ENCODE measurements at places on chromosomes 2 and 18. TPM values are rescaled to one million over a fixed set of nuclear protein-coding genes. Genes with fewer than 3 reads are reported as not detected.

Gene CTDSP1
- 46.4 TPM for total RNA-seq

DNA sequence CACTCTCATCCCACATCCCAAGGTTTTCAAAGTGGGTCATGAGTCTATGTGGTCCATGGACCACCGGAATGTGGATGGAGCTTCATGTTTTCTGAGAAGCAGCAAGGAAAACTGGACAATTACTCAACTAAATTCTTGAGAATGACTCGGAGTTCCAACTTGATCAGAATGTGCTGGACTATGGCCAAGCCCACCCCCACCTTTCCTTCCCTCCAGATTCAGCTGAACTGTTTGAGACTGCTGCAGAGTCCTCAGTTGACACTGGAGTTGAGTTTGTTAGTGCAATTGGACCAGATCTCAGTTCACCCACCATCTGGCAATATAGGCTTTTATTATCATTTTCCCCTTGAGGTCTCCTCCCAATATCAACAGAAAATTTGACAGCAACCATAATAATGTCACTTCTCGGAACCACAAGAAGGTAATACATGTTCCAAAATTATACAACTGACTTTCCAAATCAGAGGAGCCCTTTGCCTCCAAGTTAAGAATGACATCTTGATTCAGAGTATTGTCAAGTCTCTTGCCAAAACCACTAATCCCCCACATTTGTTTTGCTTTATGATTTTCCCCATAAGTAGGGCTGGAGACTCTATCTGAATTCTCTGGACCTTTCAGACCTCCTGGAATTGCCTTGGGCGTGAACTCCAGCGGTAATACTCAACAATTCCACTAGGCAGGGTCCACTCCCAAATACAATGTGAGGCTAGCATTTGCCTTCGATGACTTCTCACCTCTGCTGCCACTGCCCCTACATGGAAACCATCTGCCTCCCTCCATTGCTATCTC, 8.8 kb downstream of the COL4A4 start:
- no peak for DNase-seq
- no peak overlapping the region for H3K4me3 ChIP-seq
- H3K27ac ChIP-seq, result no peak overlapping the region
- H3K27me3 ChIP-seq, result peaks cover 40% of the 10 kb centered on the region
- H3K36me3 ChIP-seq, result peaks cover 2% of the 10 kb centered on the region
- no peaks in the 10 kb centered on the region for H3K4me1 ChIP-seq

DNA sequence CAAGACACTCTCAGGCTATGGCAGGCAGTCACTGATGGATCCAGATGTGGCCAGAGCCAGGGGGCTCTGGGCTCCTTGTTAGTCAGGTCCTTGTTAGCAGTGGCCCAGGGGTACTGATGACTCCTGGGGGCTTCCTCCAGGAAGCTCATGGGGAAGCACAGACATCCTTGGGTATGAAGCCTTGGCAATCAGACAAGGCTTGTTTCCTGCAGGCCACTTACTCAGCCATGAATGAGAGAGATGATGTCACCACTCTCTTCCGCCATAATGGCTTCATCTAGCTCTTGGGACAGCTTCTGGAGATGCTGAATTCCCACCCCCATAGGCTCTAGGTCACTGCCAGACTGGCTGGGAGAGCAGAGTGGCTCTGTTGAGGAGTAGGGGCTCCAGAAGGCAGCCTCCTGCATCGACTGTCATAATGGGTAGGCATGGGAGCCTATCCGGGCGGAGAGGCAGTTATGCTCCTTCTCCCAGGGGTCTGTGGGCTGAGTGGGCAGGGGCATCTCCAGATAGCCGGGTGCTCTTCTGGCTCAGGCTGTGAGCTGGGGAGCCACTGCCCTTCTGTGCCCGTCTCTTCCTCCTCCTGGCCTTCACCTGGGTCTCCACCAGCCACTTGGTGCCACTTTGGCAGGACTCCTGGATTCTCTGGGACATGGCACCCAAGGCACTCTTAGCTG, 40.2 kb upstream of the BMPR2 start:
- H3K4me3 ChIP-seq, result no peak overlapping the region

Gene REG3A
- not detected for total RNA-seq

GRCh38 chr2:149175956-149176355, 137.5 kb downstream of the LYPD6B start:
- H3K27ac ChIP-seq, result no peak overlapping the region
- DNase-seq, result no peak
- H3K36me3 ChIP-seq, result no peaks in the 10 kb centered on the region
- no peaks in the 10 kb centered on the region for H3K27me3 ChIP-seq
- H3K4me1 ChIP-seq, result peaks cover 8% of the 10 kb centered on the region

Gene SIX3
- not detected for total RNA-seq

- H3K27ac ChIP-seq, result no peak overlapping the region
- H3K27me3 ChIP-seq, result peaks cover 4% of the 10 kb centered on the region
- no peak for DNase-seq
Observed at GRCh38 chr2:67008155-67008554, 389.0 kb upstream of the ETAA1 start.

DNA sequence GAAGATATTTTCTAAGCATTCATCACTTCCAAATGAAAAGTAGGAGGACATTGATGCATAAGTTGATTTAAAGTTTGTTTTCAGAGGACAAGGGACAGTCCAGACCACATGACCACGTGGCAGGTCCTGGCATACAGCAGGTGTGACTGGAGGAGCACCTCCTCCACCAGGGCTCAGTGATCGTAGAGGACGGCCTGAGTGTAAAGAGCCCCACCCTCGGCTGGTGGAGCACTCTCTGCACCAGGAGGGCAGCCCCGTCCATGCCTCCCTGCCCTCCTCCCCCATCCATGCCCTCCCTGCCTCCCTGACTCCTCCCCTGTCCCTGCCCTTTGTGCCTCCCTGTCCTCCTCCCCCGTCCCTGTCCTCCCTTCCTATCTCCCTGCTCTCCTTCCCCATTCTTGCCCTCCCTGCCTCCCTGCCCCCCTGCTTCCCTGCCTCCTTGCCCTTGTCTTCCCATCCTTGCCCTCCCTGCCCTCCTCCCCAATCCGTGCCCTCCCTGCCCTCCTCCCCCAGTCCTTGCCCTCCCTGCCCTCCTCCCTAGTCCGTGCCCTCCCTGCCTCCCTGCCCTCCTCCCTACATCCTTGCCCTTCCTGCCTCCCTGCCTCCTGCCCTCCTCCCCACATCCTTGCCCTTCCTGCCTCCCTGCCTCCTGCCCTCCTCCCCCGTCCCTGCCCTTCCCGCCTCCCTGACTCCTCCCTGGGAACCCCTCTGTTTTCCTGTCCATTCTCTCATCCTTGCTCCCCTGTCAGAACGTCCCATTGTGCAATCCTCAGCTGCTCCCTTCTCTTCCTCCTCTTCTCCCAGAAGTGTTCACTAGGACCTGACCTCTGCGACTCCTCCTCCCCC, 47.9 kb downstream of the ANKMY1 start:
- H3K4me1 ChIP-seq, result peaks cover 4% of the 10 kb centered on the region
- DNase-seq, result no peak
- no peaks in the 10 kb centered on the region for H3K27me3 ChIP-seq
- no peak overlapping the region for H3K4me3 ChIP-seq
- peak overlapping the region; percentile 29 for H3K27ac ChIP-seq

- H3K4me3 ChIP-seq, result no peak overlapping the region
- no peak overlapping the region for H3K27ac ChIP-seq
- H3K36me3 ChIP-seq, result peaks cover 12% of the 10 kb centered on the region
- no peak for DNase-seq
- H3K27me3 ChIP-seq, result no peaks in the 10 kb centered on the region
Observed at GRCh38 chr2:163611557-163611906, 124.3 kb downstream of the FIGN start.

- H3K4me1 ChIP-seq, result no peaks in the 10 kb centered on the region
- no peak overlapping the region for H3K4me3 ChIP-seq
- no peaks in the 10 kb centered on the region for H3K36me3 ChIP-seq
- no peak for DNase-seq
- peaks cover 17% of the 10 kb centered on the region for H3K27me3 ChIP-seq
Observed at GRCh38 chr2:112896909-112897623, 13.9 kb upstream of the IL37 start.

DNA sequence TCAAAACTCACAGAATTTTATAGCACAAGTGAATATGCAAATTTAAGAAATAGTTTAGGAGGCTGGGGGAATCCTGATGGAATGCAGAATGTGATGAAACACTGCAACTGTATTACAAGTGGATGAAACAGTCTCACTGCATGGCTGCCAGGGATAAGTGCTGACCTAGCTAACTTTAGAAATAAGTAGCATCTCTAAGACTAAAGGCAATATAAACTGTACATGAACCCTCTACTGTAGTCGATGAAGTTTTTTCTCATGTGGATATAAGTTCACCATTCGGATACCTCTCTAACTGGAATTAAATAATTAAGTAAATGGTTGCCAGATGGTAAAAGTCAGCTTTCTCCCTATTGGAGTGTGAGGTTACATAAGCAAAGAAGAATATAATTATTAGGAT, 777.8 kb upstream of the RAB6C start:
- H3K36me3 ChIP-seq, result no peaks in the 10 kb centered on the region
- H3K27me3 ChIP-seq, result no peaks in the 10 kb centered on the region
- H3K4me3 ChIP-seq, result no peak overlapping the region
- no peak for DNase-seq

GRCh38 chr2:204264621-204265140, 280.6 kb upstream of the PARD3B start:
- H3K4me1 ChIP-seq, result peaks cover 70% of the 10 kb centered on the region
- peaks cover 6% of the 10 kb centered on the region for H3K36me3 ChIP-seq
- peak overlapping the region; percentile 85 for H3K27ac ChIP-seq
- no peak for DNase-seq

GRCh38 chr18:76212960-76213359, 282.1 kb downstream of the ZNF516 start:
- H3K36me3 ChIP-seq, result peaks cover 3% of the 10 kb centered on the region
- no peak overlapping the region for H3K4me3 ChIP-seq
- DNase-seq, result no peak

GRCh38 chr18:54888933-54889332, 60.7 kb downstream of the RAB27B start:
- H3K4me3 ChIP-seq, result no peak overlapping the region
- H3K36me3 ChIP-seq, result no peaks in the 10 kb centered on the region
- DNase-seq, result no peak
- no peaks in the 10 kb centered on the region for H3K4me1 ChIP-seq
- no peaks in the 10 kb centered on the region for H3K27me3 ChIP-seq

GRCh38 chr2:238988105-238988504, 140.2 kb downstream of the TWIST2 start:
- peak overlapping the region; percentile 30 for H3K27ac ChIP-seq
- no peak overlapping the region for H3K4me3 ChIP-seq
- DNase-seq, result no peak
- H3K36me3 ChIP-seq, result peaks cover 3% of the 10 kb centered on the region

Gene PASK
- total RNA-seq, result 71.3 TPM

Gene PAX3
- 52.2 TPM for total RNA-seq

DNA sequence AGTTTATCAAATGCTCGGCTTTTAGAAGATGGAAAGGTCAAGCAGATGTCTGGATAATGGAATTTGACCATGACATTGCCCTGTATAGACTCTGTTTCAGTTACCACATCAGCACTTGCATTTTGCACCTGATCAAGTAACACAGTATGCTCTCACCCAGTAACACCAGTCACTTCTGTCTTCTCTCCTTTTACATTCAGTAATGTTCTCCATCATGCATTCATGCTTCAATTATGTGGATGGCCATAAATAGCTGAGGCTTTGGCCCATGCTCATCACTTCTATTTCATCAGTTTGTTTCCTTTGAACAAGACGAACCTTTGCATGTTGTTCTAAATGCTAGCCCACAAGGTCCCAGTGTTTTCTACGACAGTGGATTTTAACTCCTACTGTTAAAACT, 322.9 kb upstream of the ACVR2A start:
- no peak overlapping the region for H3K27ac ChIP-seq
- peaks cover 2% of the 10 kb centered on the region for H3K36me3 ChIP-seq
- H3K27me3 ChIP-seq, result no peaks in the 10 kb centered on the region
- no peaks in the 10 kb centered on the region for H3K4me1 ChIP-seq

GRCh38 chr18:61398961-61399705, 65.9 kb downstream of the CDH20 start:
- peaks cover 21% of the 10 kb centered on the region for H3K4me1 ChIP-seq
- no peaks in the 10 kb centered on the region for H3K36me3 ChIP-seq
- no peak overlapping the region for H3K27ac ChIP-seq
- H3K27me3 ChIP-seq, result no peaks in the 10 kb centered on the region
- H3K4me3 ChIP-seq, result no peak overlapping the region
- DNase-seq, result no peak

GRCh38 chr2:173099804-173100203, 24.2 kb downstream of the MAP3K20 start:
- no peaks in the 10 kb centered on the region for H3K4me1 ChIP-seq
- no peak overlapping the region for H3K4me3 ChIP-seq
- no peak for DNase-seq
- no peaks in the 10 kb centered on the region for H3K36me3 ChIP-seq

GRCh38 chr2:172372436-172372835, 55.0 kb upstream of the ITGA6 start:
- no peaks in the 10 kb centered on the region for H3K27me3 ChIP-seq
- peaks cover 12% of the 10 kb centered on the region for H3K36me3 ChIP-seq
- no peak for DNase-seq
- H3K27ac ChIP-seq, result no peak overlapping the region

GRCh38 chr18:21684731-21685130, 19.8 kb downstream of the ABHD3 start:
- peaks cover 11% of the 10 kb centered on the region for H3K36me3 ChIP-seq
- H3K4me3 ChIP-seq, result no peak overlapping the region
- no peaks in the 10 kb centered on the region for H3K27me3 ChIP-seq
- H3K4me1 ChIP-seq, result peaks cover 14% of the 10 kb centered on the region

Gene SATB2
- 9.2 TPM for total RNA-seq

Measured in neural crest cell (in vitro differentiated cells).